ENCODE measurements at places on chromosomes 16 and 17. TPM values are rescaled to one million over a fixed set of nuclear protein-coding genes. Genes with fewer than 3 reads are reported as not detected.

DNA sequence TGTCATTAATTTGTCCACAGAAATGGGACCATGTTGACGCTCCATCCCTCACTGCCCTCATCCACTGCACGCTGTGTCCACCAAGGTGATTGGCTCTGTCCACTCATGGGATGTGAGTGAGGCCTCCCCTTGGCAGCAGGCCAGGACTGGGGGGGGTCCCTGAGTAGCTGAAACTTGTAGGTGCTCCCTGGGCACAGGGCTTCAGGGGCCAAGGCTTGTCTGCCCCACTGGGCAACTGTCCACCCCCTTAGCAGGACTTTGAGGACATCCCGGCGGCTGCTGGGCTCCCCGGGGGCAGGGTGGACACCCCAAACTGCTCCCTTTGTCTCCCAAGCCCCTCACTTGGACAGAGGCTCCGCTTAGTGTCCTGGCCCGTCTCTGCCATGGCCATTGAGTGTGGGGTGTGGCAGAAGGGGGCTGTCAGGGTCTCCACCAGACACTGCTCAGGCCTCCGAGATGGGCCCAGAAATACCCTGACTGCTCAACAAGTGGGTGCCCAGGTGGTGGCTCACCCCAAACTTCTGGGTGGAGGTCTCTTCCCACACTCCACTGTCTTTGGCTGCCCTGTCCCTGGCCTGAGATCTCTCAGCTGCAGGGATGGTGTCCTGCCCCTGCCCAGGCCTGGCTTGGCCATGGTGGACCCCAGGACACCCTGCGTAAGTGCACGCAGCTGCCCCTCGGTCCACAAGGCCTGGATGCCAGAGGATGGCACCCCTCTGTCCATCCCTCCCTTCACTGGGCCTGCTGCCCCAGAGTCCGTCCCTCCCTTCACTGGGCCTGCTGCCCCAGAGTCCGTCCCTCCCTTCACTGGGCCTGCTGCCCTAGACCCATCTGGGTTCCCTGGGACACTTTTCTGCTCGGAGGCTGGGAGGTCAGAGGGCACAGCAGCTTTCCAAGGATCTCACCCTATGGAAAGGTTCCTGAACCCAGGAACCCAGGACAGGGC lies 2.9 kb upstream of the RAB40C start:
- H3K36me3 ChIP-seq = no peaks in the 10 kb centered on the region
- H3K4me1 ChIP-seq = peaks cover 17% of the 10 kb centered on the region
- no peak overlapping the region for H3K4me3 ChIP-seq
- no peak for DNase-seq

DNA sequence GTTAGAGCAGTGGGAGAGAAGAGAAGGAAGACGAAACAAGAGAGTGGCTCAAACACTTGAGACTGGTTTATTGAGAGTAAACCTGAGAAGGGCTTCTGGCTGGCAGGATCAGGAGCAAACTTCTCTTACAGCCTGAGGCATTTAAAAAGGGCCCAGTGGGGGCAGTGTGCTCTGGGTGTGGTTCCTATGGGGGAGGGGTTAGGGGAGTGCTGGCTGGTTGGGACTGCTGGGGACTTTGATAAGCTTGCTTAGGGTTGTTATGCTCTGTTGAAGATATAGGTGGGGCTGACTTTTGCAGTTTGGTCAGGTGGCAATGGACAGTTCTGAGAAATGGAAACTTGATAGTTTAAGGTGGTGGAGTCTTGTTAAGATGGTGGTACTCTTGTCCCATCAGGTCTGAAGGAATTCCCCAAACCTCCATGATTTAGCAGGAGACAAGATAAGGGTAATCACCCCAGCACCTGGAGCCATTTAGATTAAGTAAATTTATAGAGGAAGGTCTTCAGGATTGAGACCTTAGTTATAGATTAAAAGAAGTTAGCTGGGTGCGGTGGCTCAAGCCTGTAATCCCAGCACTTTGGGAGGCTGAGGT lies 79.3 kb downstream of the EMP2 start:
- H3K27me3 ChIP-seq = no peaks in the 10 kb centered on the region
- H3K27ac ChIP-seq = no peak overlapping the region
- no peaks in the 10 kb centered on the region for H3K36me3 ChIP-seq
- DNase-seq = no peak
- no peak overlapping the region for H3K4me3 ChIP-seq

DNA sequence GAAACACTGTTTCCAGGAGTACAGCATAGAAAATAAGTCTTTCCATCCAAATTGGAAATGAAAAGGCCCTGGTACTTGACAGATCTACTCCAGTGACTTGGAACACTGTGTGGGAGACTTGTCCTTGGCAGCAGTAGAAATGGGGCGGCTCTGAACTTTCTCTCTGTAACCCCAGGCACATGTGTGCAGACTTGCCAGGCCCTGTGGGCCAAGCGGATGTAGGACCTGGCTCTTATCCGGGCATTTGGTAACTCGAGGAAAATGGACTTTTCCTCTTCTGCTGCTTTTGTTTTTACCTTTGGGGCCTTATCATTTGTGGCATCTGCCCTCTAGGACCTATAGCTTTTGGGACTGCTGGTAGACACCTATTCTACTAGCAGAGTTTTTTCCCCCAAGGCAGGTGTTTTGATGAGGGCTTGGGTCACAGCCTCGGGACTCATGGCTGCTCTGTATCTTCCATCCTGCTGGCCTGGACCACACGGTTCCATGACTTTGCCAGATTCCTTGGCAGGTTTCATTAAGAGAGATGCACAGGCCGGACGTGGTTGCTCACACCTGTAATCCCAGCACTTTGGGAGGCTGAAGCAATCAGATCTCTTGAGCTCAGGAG lies 43.5 kb downstream of the SMPD3 start:
- no peaks in the 10 kb centered on the region for H3K4me1 ChIP-seq
- H3K27me3 ChIP-seq = no peaks in the 10 kb centered on the region
- H3K4me3 ChIP-seq = no peak overlapping the region
- H3K27ac ChIP-seq = peak overlapping the region; percentile 22
- H3K36me3 ChIP-seq = no peaks in the 10 kb centered on the region
- no peak for DNase-seq

- peak overlapping the region; percentile 90 for H3K27ac ChIP-seq
- DNase-seq = no peak
- peaks cover 10% of the 10 kb centered on the region for H3K4me1 ChIP-seq
- H3K36me3 ChIP-seq = no peaks in the 10 kb centered on the region
- H3K27me3 ChIP-seq = no peaks in the 10 kb centered on the region
- peak overlapping the region; percentile 67 for H3K4me3 ChIP-seq
Observed at GRCh38 chr17:43906951-43907424, 348 bp downstream of the MPP2 start.

CDH3 gene
- total RNA-seq = 62.6 TPM

PRR35 gene
- total RNA-seq = not detected
